Activated CD4-positive, alpha-beta T cell treated with anti-CD3 and anti-CD28 coated beads, Interleukin-2, Interleukin-4, amounts not matched to agents 100 ng/mL and 50 ng/mL, durations not matched to agents 16 hours and 8 hours (primary cell): ENCODE measurements at places on chromosomes 2 and 18.

DNA sequence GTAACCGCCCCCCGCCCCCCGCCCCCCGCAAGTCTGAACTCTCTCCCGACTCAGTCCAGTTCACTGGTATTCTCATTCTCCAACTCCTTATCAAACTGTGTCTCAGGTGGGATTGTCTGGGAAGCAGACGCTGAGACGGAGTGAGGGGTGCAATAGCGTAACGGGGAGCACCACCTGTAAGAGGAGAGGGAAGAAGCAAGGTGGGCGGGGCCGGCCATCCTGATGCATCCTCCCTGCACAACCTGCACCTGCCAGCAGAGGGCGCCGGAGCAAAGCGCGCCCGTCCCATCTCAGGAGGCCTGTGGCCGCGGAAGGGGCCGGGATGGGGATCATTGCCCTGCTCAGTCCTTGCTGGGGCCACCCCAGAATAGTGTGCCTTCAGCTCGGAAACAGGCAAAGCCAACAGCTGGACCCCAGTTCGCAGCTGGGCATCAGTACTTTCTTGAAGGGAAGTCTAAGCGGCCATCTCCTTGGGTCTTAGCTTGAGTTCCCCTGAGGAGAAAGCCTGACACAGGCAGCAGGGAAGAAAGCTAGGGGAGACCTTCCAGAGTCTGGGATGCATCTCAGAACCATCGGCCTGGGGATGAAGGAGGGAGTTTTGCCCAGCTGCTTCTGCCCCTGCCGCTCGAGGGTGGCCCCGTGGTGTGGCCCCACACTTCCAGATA lies 208.0 kb downstream of the TFCP2L1 start:
- DNase-seq, result peak; percentile 72

- DNase-seq, result no peak
Observed at GRCh38 chr2:217947383-217948350, 55.1 kb downstream of the TNS1 start.

GRCh38 chr2:20447437-20448245 lies 767 bp downstream of the RHOB start:
- no peak for DNase-seq

GRCh38 chr2:183010112-183010511 lies 28.1 kb downstream of the NCKAP1 start:
- no peak for DNase-seq

DNA sequence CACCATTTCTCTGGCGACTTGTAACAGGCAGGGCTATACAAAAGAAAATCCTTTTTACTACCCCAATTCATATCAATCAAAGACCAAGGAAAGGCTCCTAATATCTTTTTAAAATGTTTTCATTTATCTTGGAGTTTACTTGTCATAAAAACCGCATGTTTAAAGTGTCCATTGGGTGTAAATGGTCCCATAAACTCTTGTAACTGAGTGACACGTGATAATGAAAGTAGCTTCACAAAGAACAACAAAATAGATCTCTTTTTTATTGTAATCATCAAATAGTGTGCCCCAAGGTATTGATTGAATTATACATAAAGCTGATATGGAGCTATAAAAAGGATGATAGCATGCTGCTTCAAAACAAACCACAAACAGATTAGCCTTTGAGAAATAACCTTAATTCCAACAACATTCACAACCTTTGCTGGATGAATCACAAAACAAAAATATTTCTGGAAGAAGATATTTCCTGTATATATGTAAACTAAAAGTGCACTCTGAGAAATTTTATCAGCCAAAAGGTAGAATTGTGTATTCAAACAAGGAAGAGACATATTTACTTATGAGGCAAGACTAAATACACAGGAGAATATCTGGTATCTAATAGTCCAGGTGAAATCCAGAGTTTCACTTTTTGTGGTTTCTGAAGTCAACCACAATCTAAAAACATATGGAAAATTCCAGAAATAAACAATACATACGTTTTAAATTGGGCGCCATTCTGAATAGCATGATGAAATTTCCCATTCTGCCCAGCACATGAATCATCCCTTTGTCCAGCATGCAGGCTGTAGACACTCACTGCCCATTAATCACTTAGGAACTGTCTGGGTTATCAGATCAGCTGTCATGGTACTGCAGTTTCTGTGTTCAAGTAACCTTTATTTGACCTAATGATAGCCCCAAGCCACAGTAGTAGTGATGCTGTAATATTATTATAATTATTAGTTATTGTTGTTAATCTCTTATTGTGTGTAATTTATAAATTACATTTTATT lies 237.5 kb downstream of the PIK3C3 start:
- no peak for DNase-seq

DNA sequence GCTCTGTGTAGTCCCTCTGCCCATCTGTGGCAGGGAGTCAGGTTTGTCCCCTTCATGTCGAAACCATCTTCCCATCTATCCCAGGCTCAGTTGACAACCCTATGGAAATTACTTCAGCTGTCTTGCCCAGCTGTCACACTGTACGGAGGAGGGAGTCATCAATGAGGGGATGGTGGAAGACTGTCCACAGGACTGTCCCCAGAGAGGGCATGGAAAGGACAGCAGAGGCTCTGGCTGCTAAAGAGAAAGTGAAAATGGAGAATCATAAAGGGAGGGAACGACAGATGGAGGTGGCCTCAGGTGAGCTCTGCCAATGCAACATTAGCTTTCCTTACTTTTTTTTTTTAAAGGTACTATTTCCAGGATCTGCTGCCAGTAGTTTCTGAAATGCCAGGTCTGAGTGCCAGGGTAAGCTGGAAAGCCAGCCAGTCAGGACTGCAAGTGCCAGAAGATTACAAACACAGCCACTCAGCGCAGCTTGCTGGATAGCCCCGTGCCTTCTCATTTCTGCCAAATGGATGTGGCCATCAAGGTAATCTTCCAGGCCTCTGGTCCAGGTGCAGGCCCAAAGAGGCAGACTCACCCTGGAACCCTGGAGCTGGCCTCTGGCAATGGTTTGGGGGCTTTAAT lies 192.8 kb downstream of the AGPS start:
- no peak for DNase-seq

DNA sequence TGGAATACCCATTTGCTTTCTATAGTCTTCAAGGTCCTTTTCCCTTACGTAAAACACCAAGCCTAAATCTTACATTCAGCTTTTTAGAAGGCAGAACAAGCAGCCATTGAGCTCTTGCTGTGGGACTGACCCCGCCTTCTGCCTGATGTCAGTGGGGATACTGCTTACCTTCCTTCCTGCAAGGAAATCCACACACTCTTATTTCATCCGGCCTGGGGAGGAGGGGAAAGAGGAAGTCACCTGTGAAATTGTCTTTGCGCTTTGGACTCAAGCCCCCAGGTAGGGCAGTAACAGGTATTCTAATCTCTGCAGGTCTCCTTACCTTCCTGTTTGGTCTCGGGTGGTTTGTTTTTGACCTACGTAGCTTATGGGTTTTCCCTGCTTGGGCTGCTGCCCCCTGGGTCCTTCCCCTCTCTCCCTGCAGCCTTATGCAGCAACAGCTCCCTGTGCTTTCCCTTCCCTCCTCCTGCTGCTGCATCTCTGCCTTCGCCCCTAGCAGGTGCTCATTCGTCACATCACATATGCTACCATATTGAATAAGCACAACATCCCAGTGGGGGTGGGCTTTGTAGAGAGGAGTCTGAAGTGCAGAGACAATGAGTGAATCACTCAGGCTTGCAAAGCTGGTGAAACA lies 402.5 kb upstream of the TRIB2 start:
- DNase-seq, result no peak

- DNase-seq, result no peak
Observed at GRCh38 chr2:161722547-161723503, 98.6 kb downstream of the SLC4A10 start.

DNA sequence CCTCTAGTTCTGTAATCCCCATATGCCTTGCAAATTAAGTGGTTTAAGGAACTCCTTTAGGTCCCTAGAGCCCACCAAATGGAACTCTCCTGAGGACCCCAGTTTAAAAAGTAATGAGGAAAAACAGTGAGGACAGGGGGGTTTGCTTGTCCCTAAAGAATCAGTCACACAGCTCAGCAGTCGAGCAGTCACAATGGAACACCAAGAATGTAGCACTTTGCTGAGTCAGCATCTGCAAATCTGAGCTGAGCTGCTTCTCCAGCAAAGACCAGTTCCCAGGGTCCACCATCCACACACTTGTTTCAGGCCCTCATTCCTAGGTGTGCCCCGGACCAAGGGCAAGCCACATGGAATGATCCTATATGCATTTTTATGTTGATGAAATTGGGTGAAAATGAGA lies 46.2 kb upstream of the NEDD4L start:
- no peak for DNase-seq

DNA sequence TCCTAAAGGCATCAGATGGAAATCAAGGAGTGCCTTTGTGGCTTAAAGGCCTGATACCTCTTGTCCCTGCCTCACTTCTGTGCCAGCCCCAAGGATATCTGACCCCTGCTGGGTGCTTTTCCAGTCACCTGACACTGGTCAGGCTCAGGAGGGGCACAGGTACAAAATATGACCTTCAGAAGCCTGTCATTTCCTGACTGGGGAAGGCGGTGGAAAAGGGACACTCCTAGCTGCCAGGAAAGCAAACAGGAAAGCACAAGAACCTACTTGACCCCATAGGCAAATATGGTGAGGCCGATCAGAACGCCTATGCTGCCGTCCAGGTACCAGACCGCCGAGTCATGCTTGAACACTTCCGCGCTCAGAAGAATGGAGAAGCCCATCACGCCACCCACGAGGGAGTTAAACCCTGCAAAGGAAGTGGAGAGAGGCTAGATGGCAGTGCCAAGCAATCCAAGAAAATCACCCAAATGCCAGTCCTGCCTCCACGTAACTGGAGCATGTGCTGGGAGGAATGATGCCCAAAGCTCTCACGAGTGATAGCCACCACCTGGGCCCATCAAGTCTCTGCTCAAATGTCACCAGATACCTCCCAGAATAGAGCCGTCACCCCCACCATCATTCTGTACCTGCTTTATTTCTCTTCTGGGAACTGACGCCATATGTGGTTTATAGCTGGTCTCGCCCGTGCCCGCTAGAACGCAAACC lies 204.0 kb downstream of the MGAT5 start:
- DNase-seq, result no peak

DNA sequence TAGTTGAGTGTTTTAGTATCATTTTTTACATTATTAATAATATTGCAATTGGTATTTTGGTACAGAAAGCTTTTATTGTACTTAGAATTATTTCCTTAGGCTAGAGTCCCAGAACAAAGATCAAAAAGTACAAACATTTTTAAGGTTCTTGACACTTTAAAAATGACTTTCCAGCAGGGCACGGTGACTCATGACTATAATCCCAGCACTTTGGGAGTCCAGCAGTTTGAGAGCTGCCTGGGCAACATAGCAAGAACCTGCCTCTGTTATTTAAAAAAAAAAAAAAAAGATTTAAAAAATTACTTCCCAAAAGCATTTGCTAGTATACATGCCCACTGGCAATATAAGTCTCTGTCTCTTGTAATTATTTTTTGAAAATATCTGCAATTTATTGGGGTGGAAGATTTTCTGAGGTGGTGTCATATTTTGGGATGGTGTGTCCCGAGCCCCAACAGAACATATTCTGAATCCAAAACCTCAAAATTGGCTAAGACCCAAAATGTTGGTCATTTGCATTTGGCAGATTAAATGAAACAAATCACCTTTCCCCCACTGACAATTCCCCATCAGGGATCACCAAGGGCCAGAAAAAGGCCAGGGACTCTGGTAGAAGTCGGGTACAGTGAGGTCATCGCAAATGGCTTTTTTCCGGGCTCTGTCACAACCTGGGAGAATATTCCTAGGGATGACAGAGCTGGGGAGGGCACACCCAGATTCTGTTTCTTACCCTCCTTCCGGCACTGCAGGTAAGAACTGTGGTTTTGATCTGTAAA lies 42.1 kb downstream of the NIFK start:
- DNase-seq, result no peak

- no peak for DNase-seq
Observed at GRCh38 chr2:14773696-14774095, 141.2 kb downstream of the LRATD1 start.

DNA sequence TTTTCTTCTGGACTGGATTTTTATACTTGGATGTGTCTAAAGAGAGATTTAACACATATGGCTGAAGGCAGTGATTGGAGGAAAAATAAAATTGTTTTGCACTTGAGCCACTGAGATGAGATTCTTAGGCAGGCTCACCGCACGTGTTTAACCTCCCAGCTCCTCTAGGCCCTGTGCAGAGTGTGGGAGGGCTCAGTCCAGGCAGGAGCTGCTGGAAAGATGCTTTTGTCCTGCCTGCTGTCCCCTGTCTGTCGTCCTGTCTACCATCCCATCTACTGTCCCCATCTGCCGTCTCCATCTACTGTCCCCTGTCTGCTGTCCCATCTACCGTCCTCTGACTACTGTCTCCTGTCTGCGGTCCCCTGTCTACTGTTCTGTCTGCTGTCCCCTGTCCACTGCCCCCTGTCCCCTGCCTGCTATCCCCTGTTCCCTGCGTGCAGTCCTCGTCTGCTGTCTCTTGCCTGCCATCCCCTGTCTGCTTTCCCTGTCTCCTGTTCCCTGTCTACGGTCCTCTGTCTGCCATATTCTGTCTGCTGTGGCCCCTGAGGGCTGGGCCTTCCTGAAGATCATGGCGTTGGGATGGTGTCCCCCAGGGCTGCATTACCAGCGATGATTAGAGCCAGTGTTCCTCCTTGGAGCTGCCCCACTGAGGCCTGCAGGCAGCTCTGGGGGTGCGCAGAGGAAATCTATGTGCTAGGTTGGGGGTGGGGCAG lies 43.7 kb upstream of the HS6ST1 start:
- no peak for DNase-seq

DNA sequence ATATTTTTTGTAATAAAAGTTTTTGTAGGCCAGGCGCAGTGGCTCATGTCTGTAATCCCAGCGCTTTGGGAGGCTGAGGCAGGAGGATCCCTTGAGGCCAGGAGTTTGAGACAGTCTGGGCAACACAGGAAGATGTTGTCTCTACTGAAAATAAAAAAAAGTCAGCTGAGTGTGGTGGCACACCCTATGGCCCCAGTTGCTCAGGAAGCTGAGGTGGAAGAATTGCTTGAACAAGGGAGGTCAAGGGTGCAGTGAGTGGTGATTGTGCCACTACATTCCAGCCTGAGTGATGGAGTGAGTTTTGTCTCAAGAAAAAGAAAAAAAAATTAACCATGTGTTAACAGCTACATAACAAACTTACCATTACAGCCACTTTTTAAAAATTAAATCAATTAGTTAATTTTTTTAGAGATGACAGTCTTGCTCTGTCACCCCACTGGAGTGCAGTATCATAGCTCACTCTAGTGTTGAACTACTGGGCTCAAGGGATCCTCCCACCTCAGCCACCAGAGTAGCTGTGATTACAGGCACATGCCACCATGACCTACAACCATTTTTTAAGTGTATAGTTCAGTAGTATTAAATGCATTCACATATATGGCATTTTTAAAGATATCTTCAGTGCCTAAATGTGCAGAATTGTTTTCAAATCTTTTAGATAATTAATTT lies 67.2 kb upstream of the ACYP2 start:
- DNase-seq, result peak; percentile 17

- no peak for DNase-seq
Observed at GRCh38 chr18:32175265-32175664, 14.6 kb upstream of the MEP1B start.

- no peak for DNase-seq
Observed at GRCh38 chr2:46143429-46144132, 153.6 kb upstream of the EPAS1 start.

GRCh38 chr18:12397254-12397653 lies 10.5 kb upstream of the PRELID3A start:
- no peak for DNase-seq
